ENCODE measurements at places on chromosomes 3 and 15. TPM values are rescaled to one million over a fixed set of nuclear protein-coding genes. Genes with fewer than 3 reads are reported as not detected.
A peak's percentile ranks its signal among the peaks of the same experiment; 100 is the strongest.

- peak; percentile 79 for DNase-seq
These were observed 168.8 kb upstream of the TTC14 start for GRCh38 chr3:180433152-180433551.

Gene TMEM45A
- 16.1 TPM for total RNA-seq

Gene DUOXA2
- not detected for total RNA-seq

Gene STRIT1
- total RNA-seq, result not detected

Measured in glomerular endothelial cell (primary cell).